ENCODE measurements at places on chromosomes 12 and 14. TPM values are rescaled to one million over a fixed set of nuclear protein-coding genes. Genes with fewer than 3 reads are reported as not detected.

DNA sequence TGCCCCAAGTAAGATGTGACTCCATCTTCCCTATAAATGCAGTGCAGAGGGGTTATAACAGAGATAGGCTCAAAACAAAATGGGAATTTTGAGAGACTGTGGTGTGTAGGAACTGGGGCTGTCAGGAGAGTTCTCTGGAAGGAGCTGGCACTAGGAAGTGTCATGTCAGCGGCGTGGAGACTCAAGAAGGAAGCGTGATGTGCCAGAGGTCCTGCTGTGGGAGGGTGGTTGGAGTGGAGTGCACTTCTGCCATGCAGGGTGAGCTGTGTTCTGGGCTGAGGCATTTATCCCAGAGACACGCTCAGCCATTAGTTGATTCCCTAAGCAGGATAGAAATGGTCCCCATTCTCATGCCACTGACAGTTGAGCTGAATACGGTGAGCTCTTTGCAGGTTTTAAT, 19.0 kb downstream of the GLT1D1 start:
- no peak overlapping the region for H3K27ac ChIP-seq
- no peak for DNase-seq
- no peaks in the 10 kb centered on the region for H3K36me3 ChIP-seq
- no peak overlapping the region for H3K4me3 ChIP-seq
- H3K4me1 ChIP-seq = no peaks in the 10 kb centered on the region
- no peaks in the 10 kb centered on the region for H3K27me3 ChIP-seq

GRCh38 chr12:92408072-92408900, 262.6 kb upstream of the BTG1 start:
- H3K36me3 ChIP-seq = no peaks in the 10 kb centered on the region
- H3K4me1 ChIP-seq = no peaks in the 10 kb centered on the region
- H3K27ac ChIP-seq = no peak overlapping the region
- peak; percentile 17 for DNase-seq
- H3K4me3 ChIP-seq = no peak overlapping the region

GRCh38 chr12:112169161-112169872, 44.0 kb downstream of the TRAFD1 start:
- no peaks in the 10 kb centered on the region for H3K4me1 ChIP-seq
- H3K4me3 ChIP-seq = no peak overlapping the region
- no peaks in the 10 kb centered on the region for H3K36me3 ChIP-seq
- no peaks in the 10 kb centered on the region for H3K27me3 ChIP-seq

DNA sequence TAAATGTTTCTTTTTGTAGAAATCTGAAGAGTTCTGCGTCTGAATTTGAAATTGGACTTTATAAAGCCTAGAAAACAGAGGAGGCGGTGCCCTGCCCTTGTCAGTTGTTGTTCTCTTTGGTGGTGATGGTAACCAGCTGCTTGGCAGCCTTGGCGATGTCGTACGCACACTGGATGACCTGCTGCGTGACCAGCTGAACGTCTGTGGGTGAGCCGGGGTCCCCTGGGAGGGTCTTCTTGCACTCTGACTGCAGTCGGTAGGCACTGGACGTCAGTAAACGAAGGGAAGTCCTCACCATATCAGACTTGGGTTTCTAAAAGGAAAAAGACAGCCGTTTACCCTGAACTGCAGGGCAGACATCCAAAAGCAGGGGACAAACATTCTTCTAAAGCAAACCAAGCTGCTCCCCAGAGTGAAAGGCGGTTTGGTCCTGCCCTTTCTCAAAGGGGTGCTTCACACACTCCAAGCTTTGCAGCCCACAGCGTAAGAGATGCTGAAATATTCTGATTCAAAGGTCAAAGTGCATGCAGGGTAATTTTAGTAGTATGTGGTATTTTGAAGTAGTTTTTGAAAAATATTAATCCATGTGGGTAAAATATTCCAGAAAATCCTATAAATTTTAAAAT, 32.9 kb downstream of the TCHP start:
- H3K4me3 ChIP-seq = no peak overlapping the region
- H3K36me3 ChIP-seq = peaks cover 10% of the 10 kb centered on the region
- no peaks in the 10 kb centered on the region for H3K4me1 ChIP-seq
- no peaks in the 10 kb centered on the region for H3K27me3 ChIP-seq

- no peak overlapping the region for H3K27ac ChIP-seq
- no peaks in the 10 kb centered on the region for H3K4me1 ChIP-seq
- no peak overlapping the region for H3K4me3 ChIP-seq
- no peaks in the 10 kb centered on the region for H3K36me3 ChIP-seq
- no peaks in the 10 kb centered on the region for H3K27me3 ChIP-seq
Measured at GRCh38 chr12:83613586-83614110, 926.9 kb downstream of the TMTC2 start.

GRCh38 chr14:24284501-24285035, 13.2 kb upstream of the RABGGTA start:
- H3K27me3 ChIP-seq = no peaks in the 10 kb centered on the region
- H3K36me3 ChIP-seq = no peaks in the 10 kb centered on the region
- no peak overlapping the region for H3K4me3 ChIP-seq
- no peak for DNase-seq
- no peaks in the 10 kb centered on the region for H3K4me1 ChIP-seq

DNA sequence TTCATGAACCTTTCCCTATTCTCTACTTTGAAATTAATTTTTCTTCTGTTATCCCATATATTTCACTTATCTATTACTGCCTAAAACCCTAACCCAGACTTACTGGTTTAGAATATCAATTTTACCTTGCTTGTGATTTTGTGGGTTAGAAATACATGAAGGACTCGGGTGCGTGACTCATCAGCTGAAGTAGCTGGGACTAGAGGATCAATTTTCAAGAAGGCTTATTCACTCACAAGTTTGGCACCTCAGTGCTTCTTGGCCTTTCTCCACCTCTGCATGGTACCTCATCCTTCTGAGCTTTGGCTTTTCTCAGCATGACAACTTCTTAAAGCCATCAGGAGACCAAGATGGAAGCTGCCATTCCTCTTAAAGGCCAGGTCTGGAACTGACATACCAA, 57.8 kb downstream of the TMEM117 start:
- H3K4me3 ChIP-seq = no peak overlapping the region
- no peaks in the 10 kb centered on the region for H3K4me1 ChIP-seq
- H3K27ac ChIP-seq = no peak overlapping the region
- no peaks in the 10 kb centered on the region for H3K36me3 ChIP-seq

The C12orf42 gene
- not detected for total RNA-seq

The KRT3 gene
- not detected for total RNA-seq

The LBHD2 gene
- not detected for total RNA-seq

The BICDL1 gene
- 22.2 TPM for total RNA-seq

The CLIP1 gene
- 117 TPM for total RNA-seq

The MYH6 gene
- total RNA-seq = not detected

The DIABLO gene
- total RNA-seq = 71.5 TPM
